NCI-H1694 treated with DMSO at 0.1 percent for 48 hours (cell line): ENCODE measurements at places on chromosomes 7 and 10.

GRCh38 chr10:24299578-24300260 is 90.8 kb downstream of the KIAA1217 start:
- no peak for DNase-seq

- no peak for DNase-seq
These were observed 35.4 kb upstream of the NPFFR1 start for GRCh38 chr10:70319183-70319582.

- DNase-seq, result no peak
These were observed 147.0 kb downstream of the BBS9 start for GRCh38 chr7:33276325-33276724.

DNA sequence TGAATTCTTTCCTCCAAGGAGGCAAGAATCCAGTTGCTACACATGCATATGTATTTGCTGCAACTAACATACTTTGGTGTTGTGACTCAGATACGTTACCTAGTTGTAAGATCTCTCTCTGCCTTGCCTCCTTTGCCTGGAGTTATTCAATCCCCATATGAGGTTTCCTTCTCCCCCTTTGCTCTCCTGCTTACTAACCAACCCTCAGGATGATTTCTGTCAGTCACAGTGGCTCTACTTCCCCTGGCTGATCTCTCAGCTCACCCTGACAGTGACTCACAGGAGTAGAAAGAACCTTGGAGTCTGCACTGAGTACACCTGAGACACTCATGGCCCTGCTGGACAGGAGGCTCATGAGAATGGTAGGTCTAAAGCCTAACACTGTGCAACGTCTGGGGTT is 92.0 kb downstream of the TMEM106B start:
- no peak for DNase-seq

DNA sequence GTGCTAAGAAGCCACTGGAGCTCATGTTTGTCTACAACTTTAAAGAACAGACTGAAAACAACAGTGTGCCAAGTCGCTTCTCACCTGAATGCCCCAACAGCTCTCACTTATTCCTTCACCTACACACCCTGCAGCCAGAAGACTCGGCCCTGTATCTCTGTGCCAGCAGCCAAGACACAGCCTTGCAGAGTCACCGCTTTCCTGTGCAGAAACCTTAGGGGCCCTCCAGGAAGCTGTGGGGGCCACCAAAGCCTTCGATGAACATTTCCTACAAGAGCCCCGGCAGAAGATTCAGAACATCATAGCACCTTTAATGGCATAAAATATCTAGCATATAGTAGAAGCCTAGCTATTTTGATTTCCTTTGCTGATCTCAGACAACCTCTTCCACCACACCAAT is 88.0 kb upstream of the PRSS58 start:
- no peak for DNase-seq

- DNase-seq, result no peak
These were observed 41.9 kb downstream of the TAS2R41 start for GRCh38 chr7:143519411-143520131.

- no peak for DNase-seq
These were observed 198.7 kb downstream of the DGKI start for GRCh38 chr7:137647905-137648565.

GRCh38 chr10:63866747-63867140 is 345.5 kb downstream of the REEP3 start:
- no peak for DNase-seq
